DMS79 treated with DMSO at 0.1 percent for 48 hours (cell line): ENCODE measurements at places on chromosomes 11 and 22.

GRCh38 chr11:43267856-43268580, 43.8 kb upstream of the API5 start:
- peak; percentile 25 for DNase-seq

GRCh38 chr11:77559686-77560401, 29.9 kb upstream of the AQP11 start:
- no peak for DNase-seq

DNA sequence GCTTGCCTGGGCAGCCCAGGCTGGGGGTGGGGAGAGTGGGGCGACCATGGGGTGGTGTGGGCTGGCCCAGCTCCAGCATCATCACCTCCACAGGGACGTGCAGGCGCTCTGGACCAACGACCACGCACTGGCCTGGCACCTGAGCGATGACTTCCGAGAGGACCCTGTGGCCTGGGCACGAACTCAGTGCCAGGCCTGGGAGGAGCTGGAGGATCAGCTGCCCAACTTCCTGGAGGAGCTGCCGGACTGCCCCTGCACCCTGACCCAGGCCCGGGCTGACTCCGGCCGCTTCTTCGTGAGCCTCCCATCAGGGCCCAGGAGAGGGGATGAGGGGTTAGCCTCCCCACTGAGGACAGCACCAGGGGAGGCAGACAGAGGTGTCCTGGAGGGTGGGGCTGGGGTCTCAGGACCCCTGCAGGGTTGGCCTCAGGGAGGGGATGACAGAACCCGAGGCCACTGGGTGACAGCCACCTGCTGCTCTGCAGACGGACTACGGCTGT, 3.8 kb downstream of the SUSD2 start:
- DNase-seq: no peak

- no peak for DNase-seq
Measured at GRCh38 chr11:77087723-77088225, 14.9 kb upstream of the OMP start.

- DNase-seq: no peak
Measured at GRCh38 chr11:124475265-124475664, 29.8 kb upstream of the OR8B8 start.

DNA sequence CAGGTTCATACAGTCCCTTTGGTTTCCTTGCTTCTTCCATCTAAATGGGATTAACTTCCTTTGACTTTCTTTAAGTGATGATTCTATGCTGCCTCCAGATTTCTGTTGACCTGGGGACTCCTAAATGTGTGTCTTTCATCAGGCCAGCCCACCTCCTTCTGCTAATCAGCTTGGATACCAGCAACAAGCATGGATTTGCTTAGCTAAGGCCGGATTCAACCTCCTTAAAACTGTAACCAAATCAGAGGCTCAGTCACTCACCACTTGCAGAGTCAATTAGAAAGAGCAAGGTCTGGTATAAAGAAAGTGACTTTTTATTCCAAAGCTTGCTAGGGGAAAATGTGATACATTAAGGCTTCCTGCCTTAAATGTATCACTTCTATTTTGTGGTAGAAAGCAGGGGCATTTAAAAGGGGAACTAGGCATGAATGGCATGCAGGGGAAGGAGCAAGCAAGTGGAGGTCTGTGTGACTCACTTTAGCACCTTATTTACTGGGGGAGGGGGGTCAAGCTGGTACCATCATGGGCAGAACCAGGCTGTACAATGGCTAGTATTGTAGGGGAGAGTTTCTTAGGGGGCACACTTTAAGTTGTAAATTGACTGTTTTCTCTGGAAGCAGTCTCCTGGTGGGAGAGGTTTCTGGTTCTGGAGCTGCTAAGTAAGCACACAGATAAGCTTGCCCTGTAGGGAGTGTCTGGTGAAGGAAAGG, 239.0 kb upstream of the PDGFD start:
- DNase-seq: no peak

DNA sequence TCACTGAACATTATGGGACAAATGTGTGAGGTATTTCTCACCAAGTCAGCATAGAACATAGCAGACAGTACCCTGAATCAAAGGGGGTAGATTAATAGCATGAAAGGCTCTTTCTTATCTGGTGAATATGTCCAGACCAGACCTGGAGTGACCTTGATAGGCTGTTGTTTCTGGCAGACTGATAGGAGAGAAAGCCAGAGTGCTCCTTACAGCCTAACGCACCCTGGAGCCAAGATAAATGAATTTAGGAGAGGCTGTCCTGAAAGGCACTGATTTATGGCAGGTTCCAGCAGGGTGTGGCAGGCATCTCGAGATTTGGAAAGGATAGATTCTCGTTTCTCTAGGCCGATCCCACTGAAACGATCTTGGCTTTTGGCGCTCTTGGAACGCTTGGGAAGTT, 204.6 kb downstream of the DBX1 start:
- no peak for DNase-seq

- no peak for DNase-seq
Measured at GRCh38 chr22:49760630-49761571, 66.8 kb downstream of the BRD1 start.

- DNase-seq: no peak
Measured at GRCh38 chr11:120759046-120759445, 247.5 kb downstream of the GRIK4 start.

DNA sequence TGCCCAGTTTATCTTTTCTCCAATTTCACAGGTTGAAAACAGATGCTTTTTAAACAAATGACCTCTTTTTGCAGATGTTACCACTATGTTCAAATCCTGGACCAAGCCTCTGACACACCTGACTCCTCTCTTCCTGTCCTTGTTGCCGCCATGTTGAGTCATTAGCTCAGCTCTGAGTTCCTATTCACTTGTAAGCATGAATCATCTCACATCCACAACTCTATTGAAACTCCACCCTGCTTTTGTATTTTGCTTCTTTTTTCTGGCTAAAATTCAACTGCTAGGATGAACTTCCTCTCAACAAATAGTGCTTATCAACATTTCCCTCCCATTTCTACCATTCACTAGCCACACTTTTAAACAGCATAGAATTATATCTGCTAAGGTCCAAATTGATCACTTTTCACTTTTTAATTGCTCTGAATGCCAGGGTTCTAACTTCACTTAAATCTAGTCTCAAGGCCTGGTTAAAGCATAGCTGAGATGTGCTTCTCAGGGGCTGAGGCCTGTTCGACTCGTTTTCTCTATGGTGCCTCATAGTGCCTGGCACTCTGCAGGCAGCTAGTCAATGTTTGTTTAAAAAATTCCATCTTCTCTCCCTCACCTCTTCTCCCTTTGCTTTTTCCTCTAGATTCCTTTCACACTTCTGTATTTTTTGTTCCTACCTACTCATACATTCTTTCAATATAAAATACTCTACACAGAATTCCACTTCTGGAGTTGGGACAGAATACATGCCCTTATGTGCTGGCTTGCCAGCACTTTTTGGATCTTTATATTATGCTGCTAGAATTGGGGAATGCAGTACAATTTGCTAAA, 3.9 kb downstream of the JOSD1 start:
- DNase-seq: no peak

- no peak for DNase-seq
Measured at GRCh38 chr11:94754335-94754734, 13.8 kb upstream of the AMOTL1 start.
